Activated CD4-positive, alpha-beta memory T cell treated with anti-CD3 and anti-CD28 coated beads for 36 hours (primary cell): ENCODE measurements at places on chromosomes 1 and 21. TPM values are rescaled to one million over a fixed set of nuclear protein-coding genes. Genes with fewer than 3 reads are reported as not detected.

- no peak overlapping the region for H3K27ac ChIP-seq
- peaks cover 76% of the 10 kb centered on the region for H3K4me1 ChIP-seq
- DNase-seq, result no peak
Observed at GRCh38 chr1:41631154-41631553, 146.7 kb upstream of the EDN2 start.

DNA sequence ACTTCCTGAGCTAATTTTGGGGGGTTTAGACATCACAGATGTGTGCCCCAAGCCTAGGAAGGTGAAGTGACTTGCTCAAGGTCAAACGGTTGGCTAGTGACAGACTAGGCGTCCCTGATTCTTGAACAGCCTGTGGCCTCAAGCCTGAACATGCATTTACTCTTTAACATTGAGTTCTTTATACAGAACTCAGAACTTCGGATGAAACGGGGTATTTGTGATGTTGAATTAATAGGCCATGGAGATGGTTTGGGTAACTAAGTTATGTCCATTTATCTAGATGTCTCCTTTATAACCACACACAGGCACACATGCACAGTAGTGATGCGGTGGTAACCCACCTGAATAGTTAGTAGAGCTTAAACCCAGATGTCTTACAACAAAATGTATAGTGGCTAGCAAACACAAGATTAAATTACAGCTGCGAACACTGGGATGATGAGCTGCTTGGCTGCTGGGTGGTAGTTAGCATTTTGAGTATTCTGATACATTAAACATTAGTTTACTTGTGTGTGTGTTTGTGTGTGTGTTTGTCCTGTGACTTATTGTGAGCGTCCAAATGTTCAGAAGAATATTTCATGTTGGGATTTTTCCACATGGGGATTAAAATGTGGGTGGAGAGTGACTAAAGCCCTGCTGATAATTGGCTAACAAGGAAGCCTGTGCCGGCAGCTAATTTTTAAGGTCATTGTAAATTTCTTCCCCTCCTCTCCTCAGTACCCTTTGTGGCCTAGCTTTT is 2.3 kb downstream of the ATP1A1 start:
- H3K27ac ChIP-seq, result peak overlapping the region; percentile 97
- H3K4me1 ChIP-seq, result peaks cover 57% of the 10 kb centered on the region
- H3K4me3 ChIP-seq, result peak overlapping the region; percentile 88
- no peak for DNase-seq
- peaks cover 2% of the 10 kb centered on the region for H3K27me3 ChIP-seq

GRCh38 chr1:158644449-158644848 is 39.4 kb downstream of the OR10Z1 start:
- H3K36me3 ChIP-seq, result no peaks in the 10 kb centered on the region
- no peak overlapping the region for H3K4me3 ChIP-seq
- no peak overlapping the region for H3K27ac ChIP-seq
- no peaks in the 10 kb centered on the region for H3K27me3 ChIP-seq
- no peak for DNase-seq
- peaks cover 14% of the 10 kb centered on the region for H3K4me1 ChIP-seq

DNA sequence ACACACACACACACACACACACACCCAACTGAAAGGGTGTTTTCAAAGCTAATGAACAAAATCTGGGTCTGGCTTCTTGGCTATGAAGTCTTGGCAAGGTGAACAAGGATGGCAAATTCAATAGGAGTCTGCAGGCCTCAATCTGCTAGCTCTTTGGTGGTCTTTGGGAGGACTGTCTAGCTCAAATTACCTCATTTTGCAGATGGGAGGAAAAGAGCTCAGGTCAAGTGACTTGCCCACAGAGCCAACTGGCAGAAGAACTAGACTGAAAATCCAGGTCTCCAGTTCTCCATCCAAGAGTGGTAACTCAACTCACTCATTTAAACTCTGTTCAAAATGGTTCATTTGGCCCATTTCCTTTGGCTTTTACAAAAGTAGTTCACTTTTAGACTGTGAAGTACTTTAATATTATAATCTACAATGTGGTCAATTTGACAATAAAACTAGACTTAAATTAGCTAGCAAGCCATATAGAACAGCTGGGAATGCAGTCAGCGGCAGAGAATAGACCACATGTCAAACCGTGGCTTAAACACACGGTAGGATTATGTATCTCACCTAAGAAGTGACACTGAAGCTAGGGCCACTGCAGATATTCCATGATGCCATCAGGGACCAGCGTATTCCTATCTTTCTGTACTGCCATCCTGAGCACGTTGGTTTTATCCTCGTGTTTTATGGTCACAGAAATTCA is 112.9 kb downstream of the APP start:
- H3K27me3 ChIP-seq, result no peaks in the 10 kb centered on the region
- H3K27ac ChIP-seq, result no peak overlapping the region
- no peak for DNase-seq
- no peaks in the 10 kb centered on the region for H3K36me3 ChIP-seq
- H3K4me3 ChIP-seq, result no peak overlapping the region
- no peaks in the 10 kb centered on the region for H3K4me1 ChIP-seq

- no peak overlapping the region for H3K4me3 ChIP-seq
- no peak overlapping the region for H3K27ac ChIP-seq
- no peaks in the 10 kb centered on the region for H3K27me3 ChIP-seq
- peaks cover 25% of the 10 kb centered on the region for H3K4me1 ChIP-seq
- DNase-seq, result no peak
Observed at GRCh38 chr1:154474802-154475201, 27.2 kb upstream of the TDRD10 start.

The KIAA0040 gene
- total RNA-seq, result 34.5 TPM
